Choroid plexus epithelial cell (primary cell): ENCODE measurements at places on chromosomes 13 and 19.

DNA sequence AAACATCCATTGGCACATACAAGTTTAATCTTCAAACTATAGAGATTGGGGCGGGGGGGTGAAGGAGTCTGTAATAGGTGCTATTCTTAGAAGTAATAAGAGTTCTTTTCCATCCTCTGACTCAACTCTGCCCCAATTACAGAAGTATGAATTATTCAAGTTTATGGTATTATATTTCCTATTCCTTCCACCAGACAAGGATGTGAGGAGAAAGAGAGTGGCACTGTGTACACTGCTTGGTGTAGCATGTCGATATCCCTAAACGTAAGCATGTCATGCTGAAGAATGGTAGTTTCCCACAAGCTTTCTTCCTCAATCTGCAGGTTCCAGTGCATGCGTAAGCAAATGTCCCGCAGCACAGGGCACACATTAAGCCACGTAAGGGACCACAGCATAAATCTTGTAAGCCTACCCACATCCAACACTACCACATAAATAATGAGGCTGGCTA, 14.1 kb downstream of the BRD4 start:
- DNase-seq = no peak

- no peak for DNase-seq
These were observed 137.2 kb downstream of the CYSLTR2 start for GRCh38 chr13:48790966-48791365.

- no peak for DNase-seq
These were observed 86.8 kb upstream of the STARD13 start for GRCh38 chr13:33372251-33372919.

- no peak for DNase-seq
These were observed 10.1 kb upstream of the PRKD2 start for GRCh38 chr19:46726971-46727501.
